ENCODE measurements at places on chromosomes 5 and 9.

GRCh38 chr5:72815580-72816283 is 729 bp upstream of the TNPO1 start:
- no peak for DNase-seq

- no peak for DNase-seq
Measured at GRCh38 chr5:143665866-143666265, 146.1 kb upstream of the HMHB1 start.

GRCh38 chr9:37034305-37034937 is 353 bp upstream of the PAX5 start:
- no peak for DNase-seq

DNA sequence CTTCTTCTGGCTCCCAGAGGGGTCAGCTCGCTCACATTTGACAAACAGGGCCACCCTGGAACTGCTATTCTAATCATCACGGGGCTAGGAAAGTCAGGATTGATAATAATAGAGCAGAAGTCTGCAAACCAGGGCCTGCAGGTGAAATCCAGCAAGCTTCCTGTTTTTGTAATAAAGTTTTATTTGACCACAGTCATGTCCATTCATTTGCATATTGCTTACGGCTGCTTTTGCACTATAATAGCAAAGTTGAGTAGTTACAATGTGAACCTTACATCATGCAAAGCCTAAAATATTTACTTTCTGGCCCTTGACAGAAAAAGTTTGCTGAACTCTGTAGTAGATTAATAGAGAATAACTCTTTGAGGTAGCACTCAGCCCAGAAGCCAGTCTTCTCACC is 63.2 kb upstream of the CTXN3 start:
- no peak for DNase-seq

Data from activated CD4-positive, CD25-positive, alpha-beta regulatory T cell (primary cell).